ENCODE measurements at places on chromosomes 3 and 15.

DNA sequence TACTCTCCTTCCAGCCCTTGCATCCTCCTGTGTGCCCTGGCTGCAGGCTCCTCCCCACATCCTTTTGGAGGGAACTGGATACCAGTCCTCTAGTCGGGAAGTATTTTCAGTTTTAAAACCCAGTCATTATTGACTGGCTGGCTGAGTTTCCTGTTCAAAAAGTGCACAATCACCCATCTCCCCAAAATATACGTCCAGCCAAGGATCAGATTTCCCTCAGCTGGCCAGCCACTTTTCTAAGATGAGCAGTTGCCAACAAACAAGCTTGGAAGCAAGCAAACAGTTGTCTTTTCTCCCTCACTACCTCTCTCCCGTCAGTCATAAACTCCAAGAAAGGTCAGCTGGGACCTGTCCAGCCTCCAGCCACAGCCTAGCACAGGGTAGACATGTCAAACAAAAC is 147.7 kb upstream of the GALNT15 start:
- DNase-seq = no peak

GRCh38 chr3:73563896-73564582 is 60.7 kb downstream of the PDZRN3 start:
- DNase-seq = no peak

DNA sequence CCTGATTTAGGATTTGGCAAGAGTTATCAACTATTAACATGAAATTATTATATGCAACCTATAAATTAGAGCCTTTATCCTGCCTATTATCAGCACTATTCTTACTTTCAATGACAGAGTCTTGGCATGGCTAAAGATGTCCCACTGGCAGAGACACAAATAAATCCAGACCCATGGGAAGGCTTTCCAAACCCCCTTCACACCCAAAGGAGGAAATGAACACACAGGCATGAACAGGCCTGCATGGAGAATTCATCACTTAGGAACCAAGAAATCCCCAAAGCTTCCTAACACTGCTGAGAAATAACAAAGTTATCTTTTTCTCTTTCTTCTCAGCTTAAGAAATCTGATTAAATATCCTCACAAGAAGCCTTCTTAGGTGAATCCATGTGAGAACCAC is 213.9 kb downstream of the OCA2 start:
- DNase-seq = no peak

- no peak for DNase-seq
Observed at GRCh38 chr3:171995486-171995885, 43.9 kb upstream of the FNDC3B start.

GRCh38 chr3:184562878-184563560 is 1.4 kb downstream of the EPHB3 start:
- no peak for DNase-seq

DNA sequence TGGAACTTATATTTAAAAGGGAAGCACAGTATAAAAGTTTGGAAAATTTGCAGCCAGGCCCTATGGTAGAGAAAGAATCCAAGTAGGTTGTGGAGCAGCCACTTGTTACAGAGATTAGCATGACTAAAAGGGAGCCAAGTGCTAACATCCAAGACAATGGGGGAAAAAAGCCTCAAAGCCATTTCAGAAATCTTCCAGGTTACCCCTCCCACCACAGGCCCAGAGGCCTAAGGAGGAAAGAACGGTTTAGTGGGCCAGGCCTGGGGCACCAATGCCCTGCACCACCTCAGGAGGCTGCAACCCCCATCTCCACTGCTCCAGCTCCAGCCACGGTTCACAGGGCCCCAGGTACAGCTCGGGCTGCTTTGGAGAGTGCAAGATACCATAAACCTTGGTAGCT is 69.9 kb downstream of the IGF2BP2 start:
- no peak for DNase-seq
